ENCODE measurements at places on chromosomes 1 and 21.

GRCh38 chr1:17545356-17545755 lies 5.9 kb downstream of the ARHGEF10L start:
- peak; percentile 69 for DNase-seq

- no peak for DNase-seq
Observed at GRCh38 chr1:90613371-90613770, 103.7 kb downstream of the BARHL2 start.

GRCh38 chr1:147238925-147239820 lies 3.3 kb upstream of the CHD1L start:
- DNase-seq = no peak

DNA sequence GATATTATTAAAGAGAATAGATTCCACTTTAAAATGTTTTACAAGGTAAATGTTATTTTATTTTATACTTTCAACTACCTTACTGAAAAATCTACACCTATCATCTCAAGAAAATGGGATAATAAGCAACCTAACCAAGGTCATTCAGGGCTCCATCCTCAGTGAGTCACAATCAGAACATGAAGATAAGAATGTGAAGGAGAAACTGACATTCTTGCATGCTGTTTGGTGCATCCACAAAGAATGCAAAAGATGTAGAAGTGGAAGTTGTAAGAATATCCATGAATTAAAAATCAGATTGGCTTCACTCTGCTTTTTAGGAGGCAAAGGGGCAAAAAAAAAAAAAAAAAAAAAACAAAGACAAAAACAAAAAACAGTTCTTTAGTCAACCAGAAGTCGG lies 6.5 kb downstream of the WARS2 start:
- peak; percentile 47 for DNase-seq

- DNase-seq = no peak
Observed at GRCh38 chr21:38376693-38377092, 119.9 kb downstream of the KCNJ15 start.

- DNase-seq = peak; percentile 92
Observed at GRCh38 chr1:180271272-180272255, 41.5 kb downstream of the LHX4 start.

- DNase-seq = peak; percentile 40
Observed at GRCh38 chr21:38950435-38951094, 144.8 kb downstream of the ETS2 start.

- peak; percentile 48 for DNase-seq
Observed at GRCh38 chr21:45838634-45839033, 142.9 kb upstream of the COL6A1 start.

DNA sequence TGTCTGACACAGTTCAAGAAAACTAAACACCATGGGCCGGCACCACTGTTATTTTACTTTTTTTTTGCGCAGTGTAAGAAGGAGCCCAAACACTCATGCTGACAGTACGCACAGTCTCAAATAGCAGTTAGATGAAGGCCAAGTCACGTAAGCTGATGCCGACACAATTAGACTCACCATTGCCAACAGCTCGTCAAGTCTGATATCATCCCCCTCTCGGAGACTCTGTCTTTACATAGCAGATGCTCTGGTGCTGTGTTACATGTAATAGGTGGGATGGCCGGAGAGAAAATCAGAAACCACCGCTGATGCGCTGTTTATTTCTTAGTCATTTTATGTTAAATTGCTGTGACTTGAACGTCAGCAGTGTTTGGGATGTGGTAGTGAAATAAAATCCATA lies 49.3 kb downstream of the TGFB2 start:
- peak; percentile 68 for DNase-seq

- no peak for DNase-seq
Observed at GRCh38 chr1:175754921-175755320, 11.5 kb upstream of the TNR start.

DNA sequence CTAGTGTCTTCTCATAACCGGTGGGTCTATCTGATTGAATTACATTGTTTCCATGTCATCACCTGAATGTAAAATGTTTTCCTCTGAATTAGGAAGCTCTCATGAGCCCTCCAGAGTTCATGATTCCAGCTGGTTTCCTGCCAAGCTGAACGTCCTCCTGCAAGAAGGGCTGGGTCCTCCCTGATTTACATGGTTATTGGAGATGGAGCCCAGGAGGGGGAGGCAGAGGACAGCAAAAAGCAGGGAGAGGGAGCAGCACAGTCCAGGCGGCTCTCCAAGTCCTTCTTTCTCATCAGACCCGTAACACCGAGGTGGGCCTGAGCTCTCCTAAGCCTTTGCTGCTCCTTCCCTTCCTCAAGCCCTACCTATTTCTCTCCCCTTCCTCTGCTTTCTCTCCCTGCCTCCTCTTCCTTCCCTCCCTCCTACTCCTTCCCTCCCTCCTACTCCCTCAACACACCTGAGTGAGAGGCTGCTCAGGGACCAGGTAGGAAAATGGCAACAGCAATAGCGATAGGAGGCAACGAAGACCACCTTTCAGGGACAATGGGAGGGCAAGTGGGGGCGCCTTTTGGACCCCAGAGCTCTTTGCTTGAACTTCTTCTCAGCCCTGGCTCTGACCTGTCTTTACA lies 265.9 kb downstream of the PRDM2 start:
- DNase-seq = peak; percentile 7

DNA sequence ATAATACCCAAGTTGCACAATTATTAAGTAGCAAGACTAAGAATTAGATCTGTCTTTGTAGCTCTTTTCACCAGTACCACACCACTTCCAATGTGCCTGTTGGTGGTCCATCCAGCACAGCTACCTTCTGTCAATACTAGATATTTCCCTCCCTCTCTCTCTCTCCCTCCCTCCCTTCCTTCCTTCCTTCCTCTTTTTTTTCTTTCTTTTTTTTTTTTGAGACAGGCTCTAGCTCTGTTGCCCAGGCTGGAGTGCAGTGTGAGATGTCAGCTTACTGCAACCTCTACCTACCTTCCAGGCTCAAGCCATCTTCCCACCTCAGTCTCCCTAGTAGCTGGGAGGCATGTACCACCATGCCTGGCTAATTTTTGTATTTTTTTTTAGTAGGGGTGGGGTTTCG lies 21.1 kb downstream of the KPNA6 start:
- no peak for DNase-seq

GRCh38 chr1:160284220-160284781 lies 632 bp downstream of the PEX19 start:
- DNase-seq = peak; percentile 62

DNA sequence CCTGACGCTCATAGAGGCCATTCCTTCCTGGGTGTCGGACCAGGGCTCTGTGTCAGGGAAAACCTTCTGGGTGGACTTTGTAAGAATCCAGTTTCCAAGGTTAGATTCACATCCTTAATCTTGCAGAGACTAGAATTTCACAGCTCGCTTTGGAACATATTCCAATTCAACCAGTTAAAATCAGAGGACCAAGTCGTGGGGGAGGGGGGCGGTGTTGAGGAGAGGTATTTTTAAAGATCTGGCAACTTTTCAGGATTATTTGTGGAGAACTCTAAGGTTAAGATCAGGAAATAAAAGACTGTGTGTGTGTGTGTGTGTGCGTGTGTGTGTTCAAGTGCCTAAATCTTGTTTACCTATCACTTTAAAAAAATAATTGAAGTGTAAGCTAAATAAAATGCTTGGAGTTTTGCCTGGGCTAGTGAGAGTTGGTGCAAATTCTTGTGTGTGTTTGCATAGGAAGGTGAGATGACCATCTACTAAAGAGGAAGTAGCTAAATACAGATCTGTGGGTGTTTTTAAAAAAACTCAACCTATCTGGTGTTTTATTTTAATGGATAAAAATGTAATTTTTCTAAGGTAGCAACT lies 21.8 kb downstream of the TENT5C start:
- no peak for DNase-seq

DNA sequence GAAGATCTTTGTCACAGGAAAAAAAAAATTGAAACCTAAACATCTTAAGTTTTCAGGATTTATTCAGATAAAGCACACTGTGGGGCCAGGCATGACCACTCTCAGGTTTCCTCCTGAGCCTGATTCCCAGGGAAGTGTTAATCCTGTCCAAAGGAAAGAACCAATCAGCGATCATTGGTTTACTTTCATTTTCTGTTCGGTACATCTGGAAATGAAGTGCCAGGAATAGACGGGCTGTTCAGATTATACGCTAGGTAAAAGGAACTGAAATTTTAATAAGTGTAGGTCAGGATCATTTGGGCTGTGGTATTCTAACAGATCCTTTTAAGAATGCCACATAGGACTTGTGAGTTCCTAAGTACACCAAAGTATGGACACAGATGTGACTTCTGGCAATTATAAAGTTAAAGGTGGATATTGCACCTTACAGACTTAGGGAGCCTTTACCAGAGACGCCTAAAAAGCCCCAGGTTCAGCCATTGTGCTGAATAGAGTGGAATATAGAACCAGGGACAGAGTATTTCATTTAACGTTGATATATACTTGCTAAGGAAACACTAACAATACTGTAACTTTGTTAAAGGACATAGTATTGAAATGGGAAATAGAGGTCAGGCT lies 9.3 kb upstream of the CACYBP start:
- peak; percentile 77 for DNase-seq
